ENCODE measurements at places on chromosomes 7 and 10.

DNA sequence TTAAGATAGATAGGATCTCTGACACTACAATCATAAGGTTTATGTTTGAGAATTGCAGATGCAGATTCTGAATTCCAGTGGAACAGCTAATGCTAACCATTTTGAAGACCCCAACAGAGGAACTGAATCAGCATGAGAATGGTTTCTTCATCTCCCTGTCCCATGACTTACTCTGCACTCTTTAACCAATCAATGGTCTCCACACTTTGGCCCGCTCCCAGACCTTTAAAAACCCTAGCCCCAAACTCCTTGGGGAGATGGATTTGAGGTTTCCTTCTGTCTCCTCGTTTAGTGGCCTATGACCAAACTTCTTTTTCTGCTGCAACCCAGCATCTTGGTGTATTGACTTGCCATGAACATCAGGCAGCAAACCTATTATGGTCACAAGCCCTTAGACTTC is 804.9 kb downstream of the LRMDA start:
- no peak for DNase-seq

DNA sequence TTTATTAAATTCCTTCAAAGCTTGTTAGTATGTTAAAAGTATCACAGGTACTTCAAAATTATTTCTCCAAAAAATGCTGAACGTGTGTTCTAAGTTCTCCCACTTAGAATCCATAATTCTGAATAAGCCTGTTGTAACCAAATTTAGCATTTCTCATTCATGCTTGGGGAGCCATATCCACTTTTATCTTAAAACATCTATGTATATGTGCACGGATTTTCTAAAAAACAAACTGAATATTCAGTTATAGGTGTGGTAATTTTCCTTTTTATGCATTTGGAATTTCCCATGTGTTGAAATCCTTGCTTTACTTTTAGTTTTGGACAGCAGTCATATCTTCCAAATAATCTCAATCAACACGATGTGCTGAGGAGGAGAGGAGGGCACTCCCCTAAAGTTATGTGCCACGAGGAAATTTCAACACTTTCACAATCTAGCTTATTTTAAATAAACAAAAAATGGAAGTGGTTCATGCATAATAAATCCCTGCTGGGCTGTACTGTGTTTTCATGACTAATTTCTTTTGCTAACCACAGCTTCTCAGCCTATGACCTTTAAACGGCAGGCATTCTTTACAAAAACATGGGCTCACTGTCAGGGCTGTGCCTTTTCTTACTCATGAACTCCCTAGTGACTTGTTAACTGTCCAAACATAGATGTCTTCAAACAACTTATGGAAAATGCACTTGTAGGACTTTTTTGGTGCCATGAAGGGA is 380.3 kb upstream of the SEMA3C start:
- DNase-seq = no peak

GRCh38 chr10:34396663-34397062 is 418.4 kb downstream of the PARD3 start:
- no peak for DNase-seq

DNA sequence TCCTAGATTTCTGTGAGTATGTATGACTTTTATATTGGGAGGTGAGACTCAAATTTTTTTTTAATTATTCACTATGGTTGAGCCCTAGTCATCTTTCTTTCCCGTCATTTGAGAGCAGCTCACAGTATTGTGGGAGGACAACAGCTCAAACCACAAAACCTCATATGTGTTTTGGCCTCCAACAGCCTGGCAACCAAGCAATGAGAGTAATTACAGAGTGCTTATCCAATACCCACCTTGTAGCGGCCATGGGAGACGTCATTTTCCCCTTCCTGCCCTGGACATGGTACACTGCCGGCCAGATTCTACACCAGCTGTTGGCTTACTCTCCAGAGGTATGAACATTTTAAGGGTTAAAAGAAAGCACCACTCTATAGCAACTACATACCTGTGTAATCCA is 49.1 kb downstream of the DOCK4 start:
- DNase-seq = no peak

- no peak for DNase-seq
Observed at GRCh38 chr10:131080571-131080970, 230.9 kb downstream of the TCERG1L start.

DNA sequence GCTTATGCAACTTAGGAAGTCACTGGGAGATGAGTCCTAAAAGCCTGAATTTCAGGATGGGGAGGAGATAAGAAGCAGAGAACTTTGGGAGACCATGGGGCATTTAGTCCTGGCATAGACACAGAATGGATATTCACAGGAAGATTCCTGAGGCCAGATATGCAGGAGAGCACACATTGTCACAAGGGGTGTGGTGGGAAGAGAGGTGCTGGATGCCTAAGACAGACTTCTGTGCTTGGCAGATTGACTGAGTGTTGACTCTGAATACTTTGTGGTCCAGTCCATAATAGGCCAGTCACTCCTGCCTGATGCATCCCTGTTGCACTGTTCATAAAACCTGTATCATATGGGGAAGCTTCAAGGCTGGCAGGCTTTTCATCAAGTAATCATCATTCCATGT is 18.5 kb downstream of the SRI start:
- DNase-seq = no peak

GRCh38 chr7:110291430-110291829 is 799.5 kb upstream of the LRRN3 start:
- DNase-seq = no peak
